ENCODE measurements at places on chromosomes 2 and 18.

DNA sequence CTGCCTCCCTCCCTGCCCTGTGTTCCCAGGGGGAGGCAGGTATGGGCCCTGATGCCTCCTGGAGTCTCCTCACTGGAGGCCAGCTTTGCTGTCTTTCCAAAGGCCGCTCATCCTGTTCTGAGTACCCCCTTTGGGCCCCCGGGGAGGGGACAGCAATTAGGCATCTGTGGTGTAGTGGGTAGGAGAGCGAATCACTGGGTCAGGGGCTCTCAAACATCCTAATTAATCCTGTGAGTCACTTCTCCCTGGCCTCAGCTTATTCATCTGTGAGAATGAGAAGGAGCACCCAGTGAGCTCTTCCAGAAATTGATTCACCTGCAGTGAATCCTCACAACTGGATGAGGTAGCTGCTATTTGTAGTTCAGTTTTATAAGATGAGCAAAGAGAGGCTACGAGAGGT lies 16.4 kb downstream of the TET3 start:
- no peak for DNase-seq

- no peak for DNase-seq
These were observed 187.0 kb downstream of the HAUS1 start for GRCh38 chr18:46291149-46291548.

DNA sequence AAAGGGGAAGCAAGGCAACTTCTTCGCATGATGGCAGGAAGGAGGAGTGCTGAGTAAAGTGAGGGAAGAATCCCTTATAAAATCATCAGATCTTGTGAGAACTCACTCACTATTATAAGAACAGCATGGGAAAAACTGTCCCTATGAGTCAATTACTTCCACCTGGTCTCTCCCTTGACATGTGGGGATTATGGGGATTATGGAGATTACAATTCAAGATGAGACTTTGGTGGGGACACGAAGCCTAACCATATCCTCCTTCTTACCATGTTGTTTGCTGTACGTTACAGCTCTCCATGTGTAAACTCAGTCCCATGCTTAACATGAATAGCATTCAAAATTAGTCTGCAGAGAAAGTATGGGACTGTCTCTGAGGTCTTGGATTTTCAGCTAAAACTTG lies 1096.8 kb upstream of the ACVR2A start:
- no peak for DNase-seq

DNA sequence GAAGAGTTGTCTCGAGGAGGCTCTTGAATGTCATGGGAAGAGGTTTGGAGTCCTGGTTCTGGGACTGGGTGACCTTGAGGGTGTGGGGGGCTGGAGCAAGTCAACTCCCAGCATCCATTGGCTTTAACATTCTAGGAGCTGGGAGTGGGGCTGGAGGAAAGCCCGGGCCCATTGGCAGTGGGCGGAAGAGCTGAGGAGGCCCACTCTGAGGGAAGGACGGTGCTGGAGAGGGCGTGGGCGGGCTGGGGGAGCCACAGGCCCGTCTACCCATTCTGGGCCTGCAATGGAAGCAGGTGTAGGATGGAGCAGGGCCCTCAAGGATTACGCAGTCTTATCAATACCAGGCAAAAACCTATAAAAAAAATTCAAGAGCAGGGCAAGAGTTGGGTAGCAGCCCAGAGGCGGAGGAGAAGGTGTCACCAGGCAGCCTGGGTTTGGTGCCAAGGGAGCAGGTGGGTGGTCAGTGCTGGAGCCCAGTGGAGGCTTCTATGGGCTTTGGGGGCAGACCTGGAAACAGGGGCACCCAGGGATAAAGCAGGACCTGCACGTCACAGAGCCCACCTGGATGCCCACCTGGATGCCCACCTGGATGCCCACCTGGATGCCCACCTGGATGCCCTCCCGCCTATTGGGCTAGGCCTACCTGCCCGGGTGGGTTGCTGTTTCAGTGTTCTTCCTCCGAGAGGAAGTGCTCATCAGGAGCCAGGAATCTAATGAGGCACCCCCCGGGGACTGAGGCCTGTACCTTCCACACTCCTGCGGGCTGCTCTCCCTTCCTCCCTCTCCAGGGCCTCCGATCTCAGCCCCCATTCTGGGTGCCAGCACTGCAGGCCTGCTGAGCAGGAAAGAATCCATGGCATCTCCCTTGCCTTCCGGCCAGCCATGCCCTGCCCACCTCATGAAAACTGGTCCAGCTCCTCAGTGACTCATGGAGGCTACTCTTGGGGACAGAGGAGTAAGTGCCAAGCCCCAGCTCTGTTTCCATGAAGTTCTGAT lies 71.3 kb downstream of the CTIF start:
- DNase-seq, result no peak

- DNase-seq, result no peak
These were observed 964 bp upstream of the GALNT3 start for GRCh38 chr2:165795011-165795410.

DNA sequence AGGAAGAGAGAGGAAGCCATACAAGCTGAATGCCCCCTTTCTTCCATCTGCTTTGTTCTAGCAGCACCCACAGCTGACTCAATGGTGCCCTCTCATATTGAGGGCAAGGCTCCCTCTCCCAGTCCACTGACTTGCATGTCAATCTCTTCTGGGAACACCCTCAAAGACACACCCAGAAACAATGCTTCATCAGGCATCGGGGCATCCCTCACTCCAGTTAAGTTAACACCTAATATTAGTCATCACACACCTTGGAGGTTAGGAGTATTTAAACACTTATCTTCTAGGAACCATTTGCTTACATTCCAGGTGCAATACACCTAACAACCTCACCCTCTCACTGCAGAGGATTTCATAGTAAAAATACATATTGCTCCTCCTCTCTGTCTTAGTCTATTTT lies 993.5 kb upstream of the DDX18 start:
- no peak for DNase-seq

DNA sequence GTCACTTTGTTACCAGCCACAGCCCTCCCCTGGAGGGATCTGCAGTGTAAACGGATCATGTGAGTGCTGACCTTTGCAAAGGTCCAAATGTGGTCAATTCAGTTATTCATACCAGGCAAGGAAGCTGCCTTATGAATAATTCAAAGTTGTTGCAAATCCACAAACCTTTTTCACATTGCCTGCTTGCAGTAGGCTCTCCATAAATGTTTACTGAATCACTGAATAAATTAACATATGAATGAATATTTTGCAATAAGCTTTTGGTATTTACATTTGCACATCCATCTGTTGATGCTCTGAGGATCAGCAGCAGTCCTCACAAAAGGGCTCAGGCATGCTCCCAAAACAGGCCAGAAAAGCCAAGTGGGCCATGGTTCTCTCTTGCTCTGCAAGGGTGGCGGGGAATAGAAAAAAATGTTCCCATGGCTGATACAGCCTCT lies 156.8 kb downstream of the VAPA start:
- peak; percentile 95 for DNase-seq

DNA sequence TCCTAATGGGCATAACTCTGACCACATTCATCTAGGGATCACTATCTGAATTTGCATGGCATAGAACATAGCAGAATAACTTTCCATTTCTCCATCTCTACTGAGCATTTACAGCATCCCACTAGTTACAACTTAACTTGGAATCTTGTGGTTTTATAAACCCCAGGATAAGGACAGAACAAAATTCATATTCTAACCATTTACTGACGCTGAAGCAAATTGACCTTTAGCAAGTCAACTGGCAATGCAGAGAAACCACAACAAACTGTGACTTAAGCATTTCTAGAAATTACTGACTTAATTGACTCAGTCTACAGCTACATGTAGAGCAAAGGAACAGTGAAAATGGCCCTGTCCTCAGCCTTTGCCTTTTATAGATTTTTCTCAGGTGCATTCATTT lies 61.2 kb downstream of the DCC start:
- DNase-seq, result peak; percentile 64

DNA sequence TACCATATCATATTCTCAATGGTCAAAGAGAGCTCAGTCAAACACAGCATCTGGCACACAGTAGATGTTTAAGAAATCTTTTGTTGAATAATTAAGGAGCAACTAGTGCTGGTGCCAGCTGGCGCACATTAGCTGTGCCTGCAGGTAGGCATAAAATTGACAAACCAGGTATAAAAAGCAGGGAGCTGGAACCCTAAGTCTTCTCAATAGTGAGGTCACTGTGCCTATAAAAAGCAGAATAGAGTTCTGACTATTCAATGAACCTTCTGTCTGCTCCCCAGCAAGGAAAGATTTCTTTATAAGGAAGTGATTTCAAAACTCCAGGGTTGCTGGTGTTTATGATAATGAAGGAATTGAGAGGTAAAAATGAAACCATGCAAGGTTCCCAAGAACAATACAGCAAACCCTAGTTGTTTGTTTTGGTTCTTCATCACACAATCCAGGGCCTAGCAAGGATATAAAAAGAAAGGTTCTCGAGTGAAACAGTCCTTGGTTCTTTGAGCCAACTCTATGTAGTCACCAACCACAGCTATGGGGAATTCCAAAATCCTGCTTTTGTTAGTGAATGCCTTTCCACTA lies 76.1 kb downstream of the THADA start:
- peak; percentile 100 for DNase-seq

DNA sequence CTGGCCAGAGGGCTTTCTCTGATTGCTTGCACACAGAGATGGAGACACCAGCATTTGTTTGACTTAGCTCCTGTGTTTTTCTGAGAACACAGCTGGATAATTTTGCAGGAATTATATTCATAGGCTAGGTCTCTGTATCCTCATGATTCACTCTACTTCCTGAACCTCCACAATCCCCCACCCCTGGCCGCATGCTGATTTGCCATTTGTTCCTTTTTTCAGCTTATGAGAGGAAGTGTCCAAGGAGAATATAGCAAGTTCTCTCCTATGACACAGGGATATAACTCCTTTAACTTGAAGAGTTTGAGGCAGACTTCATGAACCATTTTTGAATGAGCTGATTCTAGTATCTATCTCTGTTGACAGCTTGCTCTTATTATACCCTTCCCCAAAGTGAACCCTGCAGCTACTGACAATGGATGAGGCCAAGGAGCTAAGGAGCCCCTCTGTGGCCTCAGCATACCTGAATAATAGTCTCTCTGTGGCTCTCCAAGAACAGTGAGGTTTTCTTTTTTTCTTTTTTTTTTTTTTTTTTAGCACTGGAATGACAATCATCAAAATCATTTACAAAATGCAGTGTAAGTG lies 15.4 kb downstream of the CAVIN2 start:
- DNase-seq, result no peak

GRCh38 chr2:30161929-30162706 lies 15.3 kb downstream of the YPEL5 start:
- no peak for DNase-seq

DNA sequence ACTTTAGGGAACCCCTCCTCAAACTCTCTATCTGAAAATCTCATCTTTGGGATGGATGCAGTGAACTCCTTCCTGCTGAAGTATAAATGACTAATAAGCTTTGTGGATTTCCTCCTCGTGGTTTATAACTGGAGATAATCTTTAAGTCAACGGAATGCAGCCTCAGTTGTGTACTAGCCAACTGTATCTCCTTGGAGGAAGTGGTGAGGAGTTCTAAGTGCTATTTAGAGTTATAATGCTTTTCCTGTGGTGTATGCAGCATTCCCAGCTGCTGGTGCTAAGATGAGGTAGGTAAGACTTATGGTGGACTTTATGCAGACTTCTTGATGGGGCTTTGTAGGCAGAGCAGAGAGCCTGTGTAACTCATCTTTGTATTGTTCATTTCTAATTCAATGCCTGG lies 90.9 kb downstream of the LYPD6B start:
- DNase-seq, result no peak

DNA sequence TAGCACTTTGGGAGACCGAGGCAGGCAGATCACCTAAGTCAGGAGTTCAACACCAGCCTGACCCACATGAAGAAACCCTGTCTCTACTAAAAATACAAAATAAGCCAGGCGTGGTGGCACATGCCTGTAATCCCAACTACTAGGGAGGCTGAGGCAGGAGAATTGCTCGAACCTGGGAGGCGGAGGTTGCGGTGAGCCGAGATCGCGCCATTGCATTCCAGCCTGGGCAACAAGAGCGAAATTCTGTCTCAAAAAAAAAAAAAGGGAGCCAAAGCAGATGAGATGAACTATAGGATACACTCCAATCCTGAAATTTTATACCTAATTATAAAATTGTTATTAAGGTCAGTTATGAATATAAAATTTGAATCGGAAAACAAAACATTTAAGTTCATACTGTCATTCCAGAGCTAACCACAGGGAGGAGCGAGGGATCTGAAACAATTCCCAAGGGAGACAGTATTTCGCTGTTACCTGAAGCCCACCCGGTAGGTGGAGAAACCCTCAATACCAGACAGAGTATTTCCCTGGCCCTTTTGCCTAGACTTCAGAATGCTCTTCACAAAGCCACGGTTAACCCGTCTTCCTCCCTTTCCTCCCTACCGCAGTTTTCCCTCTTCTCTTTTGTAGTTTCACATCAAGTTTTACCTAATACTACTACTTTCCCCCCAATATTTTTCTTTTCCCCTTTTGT lies 1.4 kb downstream of the PPM1G start:
- DNase-seq, result peak; percentile 63

DNA sequence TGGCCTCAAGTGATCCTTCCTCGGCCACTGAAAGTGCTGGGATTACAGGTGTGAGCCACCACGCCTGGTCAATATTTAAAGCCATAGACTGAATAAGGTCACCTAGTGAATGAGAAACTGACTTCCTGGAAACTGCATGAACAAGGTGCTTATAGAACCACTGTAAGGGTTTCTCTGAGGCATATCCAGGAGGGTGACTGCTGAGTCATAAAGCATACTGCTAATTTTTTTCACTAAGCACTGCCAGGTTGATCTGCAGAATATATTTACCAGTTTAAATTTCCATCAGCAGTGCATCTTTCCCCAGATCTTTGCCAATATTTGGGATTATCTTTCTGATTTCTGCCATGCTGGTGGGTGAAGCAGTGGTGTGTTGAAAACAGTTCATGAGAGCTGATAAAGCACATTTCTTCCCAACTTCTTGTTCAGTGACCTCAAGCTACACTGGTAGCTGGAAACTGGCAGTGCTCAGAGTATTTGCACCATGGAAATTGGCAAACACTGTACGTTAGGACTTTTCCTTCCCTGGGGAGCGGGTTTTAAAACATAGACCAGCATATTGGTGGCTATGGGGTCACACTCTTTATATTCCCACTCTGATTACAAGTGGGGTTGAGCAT lies 4.2 kb upstream of the CLIP4 start:
- peak; percentile 81 for DNase-seq

DNA sequence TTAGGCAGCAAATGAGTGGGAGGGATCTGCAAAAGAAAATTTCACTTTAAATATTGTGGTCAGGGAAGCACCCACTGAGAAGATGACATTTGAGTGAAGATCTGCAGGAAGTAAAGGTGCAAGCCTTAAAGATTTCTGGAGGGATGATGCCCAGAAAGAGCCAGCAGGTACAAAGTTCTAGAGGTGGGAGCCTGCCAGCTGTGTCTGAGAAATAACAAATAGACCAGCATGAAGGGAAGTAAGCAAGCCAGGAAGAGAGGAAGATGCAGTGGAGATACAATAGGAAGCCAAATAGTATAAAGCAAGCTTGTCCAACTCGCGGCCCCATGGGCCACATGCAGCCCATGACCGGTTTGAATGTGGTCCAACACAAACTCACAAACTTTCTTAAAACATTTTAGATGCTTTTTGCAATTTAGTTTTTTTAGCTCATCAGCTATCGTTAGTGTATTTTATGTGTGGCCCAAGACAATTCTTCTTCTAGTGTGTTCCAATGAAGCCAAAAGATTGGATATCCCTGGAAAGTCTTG lies 489.9 kb downstream of the DCC start:
- no peak for DNase-seq

- DNase-seq, result peak; percentile 97
These were observed 4.2 kb upstream of the PAX8 start for GRCh38 chr2:113282747-113283533.

GRCh38 chr18:68480196-68480595 lies 234.7 kb downstream of the TMX3 start:
- no peak for DNase-seq

GRCh38 chr18:32848826-32849225 lies 76.0 kb upstream of the KLHL14 start:
- no peak for DNase-seq

- no peak for DNase-seq
These were observed 104.8 kb upstream of the TGFA start for GRCh38 chr2:70658476-70658875.

Data from renal cortical epithelial cell (primary cell).